ENCODE measurements at places on chromosomes 12 and 14.

DNA sequence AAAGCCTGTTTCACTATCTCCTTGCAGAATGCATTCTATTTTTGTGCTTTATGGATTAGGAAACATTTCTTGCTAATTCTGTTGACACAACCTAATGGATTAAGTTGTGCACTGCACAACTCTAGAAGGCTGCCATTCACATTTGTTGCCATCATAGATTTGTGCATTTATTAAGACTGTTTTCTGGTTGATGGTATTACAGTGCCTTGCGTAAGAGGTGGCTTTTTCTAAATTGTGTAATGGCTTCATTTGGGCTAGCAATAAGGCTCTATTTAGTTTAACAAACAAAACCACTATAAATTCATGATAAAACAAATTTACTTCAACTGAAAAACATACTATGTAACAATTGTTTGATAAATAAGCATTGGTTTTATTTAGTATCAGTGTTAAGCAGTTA is 175.9 kb downstream of the TRHDE start:
- DNase-seq: no peak

DNA sequence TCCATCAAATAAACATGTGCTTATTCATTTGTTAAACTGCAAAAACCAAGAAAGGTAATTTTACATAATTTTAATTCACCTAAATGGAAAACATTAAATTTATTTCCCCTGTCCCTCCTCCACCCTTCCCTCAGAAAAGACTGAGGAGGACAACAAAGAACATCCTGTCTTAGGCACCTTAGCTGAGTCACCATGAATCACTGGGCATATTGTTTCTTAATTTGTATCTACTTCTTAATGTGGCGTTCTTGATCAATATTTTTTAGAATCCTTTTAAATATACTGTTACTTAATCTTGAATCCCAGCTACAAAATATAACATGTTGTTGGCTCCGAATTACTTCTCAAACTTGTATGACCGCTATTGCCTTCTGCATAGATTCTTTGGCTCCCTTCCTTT is 23.5 kb downstream of the SIX6 start:
- DNase-seq: no peak

- DNase-seq: peak; percentile 70
Observed at GRCh38 chr12:52121824-52122539, 42.5 kb downstream of the SMIM41 start.

GRCh38 chr12:28826766-28827165 is 322.3 kb upstream of the FAR2 start:
- no peak for DNase-seq

DNA sequence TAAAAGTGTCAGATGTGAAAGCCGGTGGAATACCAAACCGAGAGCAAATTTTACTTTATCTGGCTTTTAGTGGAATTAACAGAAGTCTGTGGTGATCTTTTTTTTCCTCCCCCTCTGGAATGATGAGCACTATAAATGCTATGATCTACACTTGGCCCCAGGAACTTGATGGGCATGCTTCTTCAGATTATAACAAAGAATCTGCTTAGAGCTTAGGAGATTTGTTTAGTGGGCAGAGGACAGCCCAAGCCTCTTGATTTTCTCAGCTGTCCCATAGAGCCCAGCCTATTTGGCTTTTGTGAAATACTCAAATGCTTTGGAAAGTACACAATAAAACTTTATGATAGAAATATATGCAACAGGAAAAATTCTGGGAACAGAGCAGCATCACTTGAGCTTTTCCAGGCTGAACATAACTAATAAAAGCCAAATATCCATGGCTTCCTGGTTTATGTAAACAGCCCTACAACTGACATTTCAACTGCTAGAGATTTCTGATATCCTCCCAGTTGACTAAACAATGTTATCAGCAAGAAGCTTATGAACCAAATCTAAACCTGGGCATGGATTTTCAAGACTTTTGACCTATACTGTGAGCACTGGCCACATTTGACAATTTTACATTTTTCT is 149.6 kb downstream of the PLXNC1 start:
- DNase-seq: no peak

GRCh38 chr12:128606051-128606450 is 217.7 kb downstream of the SLC15A4 start:
- no peak for DNase-seq

GRCh38 chr14:30551460-30551859 is 7.5 kb upstream of the G2E3 start:
- no peak for DNase-seq

GRCh38 chr14:89165189-89166181 is 251.5 kb downstream of the FOXN3 start:
- DNase-seq: no peak

DNA sequence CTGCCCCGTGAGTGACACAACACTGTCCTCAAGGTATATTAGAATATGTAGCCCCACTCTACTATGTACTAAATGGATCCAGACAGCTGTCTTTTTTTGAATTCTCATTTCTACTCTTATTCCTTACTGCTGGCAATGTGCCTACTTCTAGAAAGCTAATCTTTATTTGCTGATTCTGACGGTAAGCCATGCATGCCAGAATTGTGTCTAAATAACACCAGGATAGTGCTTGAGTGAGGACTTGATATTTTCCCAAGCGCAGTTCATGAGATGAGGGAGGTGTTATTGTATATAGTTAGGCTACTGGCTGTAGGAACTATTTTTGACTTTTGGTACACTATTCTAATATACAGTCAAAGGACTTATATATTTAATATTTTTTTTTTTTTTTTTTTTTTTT is 316.2 kb upstream of the NAV3 start:
- DNase-seq: no peak

GRCh38 chr12:109346920-109347319 is 780 bp upstream of the MYO1H start:
- no peak for DNase-seq

All from activated naive CD4-positive, alpha-beta T cell treated with Interleukin-2 at 50 U/mL for 16 hours (primary cell).